NCI-H2227 treated with DMSO at 0.1 percent for 48 hours (cell line): ENCODE measurements at places on chromosomes 5 and 9.

- DNase-seq: no peak
Measured at GRCh38 chr5:149200355-149200754, 59.1 kb downstream of the ABLIM3 start.

GRCh38 chr5:122183098-122183787 lies 53.9 kb downstream of the ZNF474 start:
- no peak for DNase-seq

- DNase-seq: no peak
Measured at GRCh38 chr5:53373451-53374158, 106.8 kb upstream of the FST start.

GRCh38 chr9:136658849-136659535 lies 3.7 kb upstream of the EGFL7 start:
- DNase-seq: no peak

GRCh38 chr9:11443631-11444030 lies 830.8 kb upstream of the PTPRD start:
- no peak for DNase-seq

GRCh38 chr5:130032807-130033206 lies 128.5 kb downstream of the CHSY3 start:
- no peak for DNase-seq
